H54 (cell line): ENCODE measurements at places on chromosomes 1 and 21.

DNA sequence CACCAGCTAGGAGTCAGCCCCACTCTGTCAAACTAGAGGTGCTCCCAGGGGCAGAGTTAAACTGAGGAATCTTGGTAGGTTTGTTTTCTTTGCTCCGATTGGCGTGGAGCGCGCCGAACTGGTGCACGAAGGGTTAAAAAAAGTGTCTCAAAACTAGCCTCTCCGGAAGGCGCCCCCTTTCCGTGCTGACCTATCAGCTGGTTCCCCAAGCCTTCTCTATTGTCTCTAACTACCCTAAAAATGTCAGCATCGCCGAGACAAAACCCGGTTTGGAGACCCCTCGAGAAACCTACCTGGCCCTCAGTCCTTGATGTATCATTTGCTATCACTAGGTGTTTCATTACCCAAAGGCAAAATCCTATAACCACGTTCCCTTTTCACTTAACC, 2.2 kb downstream of the TGFB2 start:
- DNase-seq = no peak

DNA sequence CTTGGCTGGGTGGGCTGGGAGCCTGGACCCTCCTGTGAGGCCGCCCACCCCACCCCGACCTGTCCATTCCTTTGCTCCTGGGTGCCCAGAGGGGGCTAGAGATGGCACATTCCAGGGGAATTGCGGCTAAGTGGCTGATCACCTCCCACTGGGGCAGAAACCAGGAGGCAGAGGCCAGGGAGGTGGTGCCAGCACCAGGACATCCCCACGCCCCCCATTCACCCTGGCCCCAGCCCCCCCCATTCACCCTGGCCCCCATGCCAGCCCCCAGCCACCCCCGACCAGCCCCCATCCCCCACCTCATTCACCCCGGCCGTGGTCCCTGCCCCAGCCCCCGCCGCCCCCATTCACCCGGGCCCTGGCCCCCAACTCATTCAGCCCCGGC, 6.2 kb downstream of the C1QTNF12 start:
- no peak for DNase-seq

- DNase-seq = no peak
Measured at GRCh38 chr1:23639460-23640095, 52.0 kb upstream of the RPL11 start.

- DNase-seq = no peak
Measured at GRCh38 chr1:156584813-156585212, 5.3 kb downstream of the TTC24 start.

DNA sequence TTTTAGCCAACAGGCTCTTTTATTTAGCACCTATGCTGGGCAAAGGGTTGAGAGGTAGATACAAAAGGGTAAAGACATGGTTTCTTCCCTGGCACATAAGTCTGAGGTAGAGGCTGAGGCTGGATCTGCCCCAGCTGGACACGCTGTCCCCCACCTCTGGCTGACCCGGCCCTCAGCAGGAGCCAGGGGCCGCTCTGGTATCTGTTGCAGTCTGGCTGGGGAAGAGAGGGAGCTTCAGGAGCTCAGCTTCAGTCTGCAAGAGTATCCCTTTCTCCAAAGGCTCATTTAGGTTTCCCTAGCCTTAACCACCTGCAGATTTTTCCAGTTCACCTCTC, 14.2 kb downstream of the BLACAT1 start:
- DNase-seq = no peak

DNA sequence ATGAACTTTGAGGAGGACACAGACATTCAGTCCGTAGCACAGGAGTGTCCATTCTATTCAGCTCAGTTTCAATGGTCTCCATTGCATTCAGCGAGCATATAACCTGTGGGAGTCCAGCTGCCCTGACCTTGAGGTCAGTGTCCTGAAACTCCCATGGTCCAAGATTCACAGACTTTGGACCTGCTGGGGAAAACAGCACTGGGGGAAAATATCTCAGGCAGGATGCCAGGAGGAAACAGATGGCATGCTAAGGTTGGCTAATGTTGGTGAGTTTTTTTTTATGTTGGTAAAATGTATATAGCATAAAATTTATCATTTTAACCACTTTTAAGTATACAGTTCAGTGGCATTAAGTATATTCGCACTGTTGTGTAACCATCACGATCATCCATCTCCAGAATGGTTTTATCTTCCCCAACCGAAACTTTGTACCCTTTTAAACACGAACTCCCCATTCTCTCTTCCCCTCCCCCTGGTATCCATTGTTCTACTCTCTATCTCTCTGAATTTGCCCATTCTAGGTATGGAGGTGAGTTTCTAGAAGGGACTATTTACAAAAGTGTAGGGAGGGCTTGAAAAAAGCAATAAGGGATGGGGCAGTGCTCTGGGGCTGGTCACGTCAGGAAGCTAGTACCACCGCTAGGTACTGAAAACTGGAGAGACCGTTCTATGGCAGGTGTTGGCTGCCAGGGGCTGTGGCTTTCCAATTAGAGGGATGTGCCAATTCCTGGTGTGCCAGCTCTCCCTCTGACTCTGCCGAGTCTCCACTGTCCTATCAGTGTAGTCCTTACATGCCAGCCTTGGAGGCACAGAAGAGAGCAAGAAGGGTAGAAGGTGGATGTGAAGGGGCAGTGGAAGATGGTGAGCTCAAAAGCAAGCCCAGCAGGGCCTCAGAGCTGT, 85.3 kb downstream of the FOXD2 start:
- DNase-seq = no peak

DNA sequence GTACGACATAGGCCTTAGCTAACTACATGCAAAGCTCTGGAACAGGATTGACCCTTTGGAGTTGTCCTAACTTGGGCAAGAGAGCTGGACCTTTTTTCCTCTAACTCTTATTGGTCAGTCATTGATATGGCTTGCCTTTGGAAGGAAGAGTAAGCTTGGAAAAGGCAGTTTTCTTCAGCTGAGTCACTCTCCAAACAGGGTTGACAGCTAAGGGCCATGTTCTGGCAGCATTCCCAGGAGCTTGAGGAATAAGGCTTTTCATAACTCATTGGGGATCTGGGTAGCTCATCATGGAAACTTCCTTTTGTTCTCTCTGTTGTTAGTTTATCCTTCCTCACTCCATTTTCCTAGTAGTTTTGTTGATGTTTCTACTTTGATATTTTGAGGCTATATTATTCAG, 14.5 kb upstream of the ERRFI1 start:
- DNase-seq = no peak

DNA sequence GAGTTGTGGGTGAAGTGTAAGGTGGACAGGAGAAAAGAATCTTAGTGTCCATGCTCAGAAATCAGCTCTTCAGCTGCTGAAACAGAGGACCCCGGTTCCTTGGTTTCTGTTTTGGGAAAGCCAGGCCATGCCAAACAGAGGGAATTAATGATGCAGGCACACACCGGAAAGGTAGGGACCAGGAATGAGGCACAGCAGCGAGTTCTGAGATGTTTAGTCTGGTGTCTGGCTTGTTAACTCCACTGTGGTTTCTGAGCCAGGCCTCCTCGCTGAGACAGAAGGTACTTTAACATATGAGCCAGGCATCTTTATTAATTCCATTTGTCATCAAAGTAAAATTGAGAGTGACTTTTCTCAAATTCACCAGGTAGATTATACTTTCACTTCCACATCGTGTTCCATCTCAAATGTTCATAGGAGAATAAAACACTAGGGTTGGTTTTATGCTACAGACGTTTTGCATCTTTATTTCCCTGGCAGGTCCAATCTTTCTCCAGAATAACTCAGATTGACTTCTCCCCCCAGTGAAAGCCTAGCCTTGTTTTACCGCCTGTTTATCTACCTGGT, 23.5 kb downstream of the LRRC8D start:
- DNase-seq = no peak

DNA sequence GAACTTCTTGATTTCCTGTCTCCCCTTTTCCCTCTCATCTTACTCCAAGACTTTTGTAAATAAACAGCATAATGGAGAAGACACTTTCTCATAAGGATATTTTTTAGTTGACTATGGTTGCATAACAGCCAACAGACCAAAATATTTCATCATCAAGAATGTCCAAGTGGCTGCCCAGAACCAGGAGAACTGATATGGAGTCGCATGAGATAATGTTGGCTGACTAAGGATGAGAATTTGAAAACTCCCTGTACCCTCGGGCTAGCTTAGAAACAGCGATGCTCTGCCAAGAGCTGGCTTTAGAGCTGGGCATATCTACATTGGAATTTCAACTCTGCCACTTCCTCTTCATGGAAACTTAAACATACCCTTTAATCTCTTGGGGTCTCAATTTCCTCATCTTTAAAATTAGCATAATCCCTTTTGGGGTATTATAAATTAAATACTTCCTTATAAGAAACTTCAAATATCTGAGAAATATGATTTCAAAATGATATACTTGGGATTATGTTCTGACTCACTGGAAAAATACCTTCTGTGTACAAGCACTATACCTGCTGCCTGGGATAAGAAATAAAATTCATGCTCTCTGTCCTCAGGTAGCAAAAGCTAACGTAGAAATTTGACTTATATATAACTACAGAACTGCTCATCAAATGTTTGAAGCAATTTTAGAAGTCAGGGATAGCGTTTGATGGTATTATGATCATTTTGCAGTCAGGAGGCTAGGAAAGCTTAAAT, 777.3 kb downstream of the LTN1 start:
- DNase-seq = no peak

GRCh38 chr1:228094432-228095016, 8.6 kb downstream of the C1orf35 start:
- DNase-seq = no peak

DNA sequence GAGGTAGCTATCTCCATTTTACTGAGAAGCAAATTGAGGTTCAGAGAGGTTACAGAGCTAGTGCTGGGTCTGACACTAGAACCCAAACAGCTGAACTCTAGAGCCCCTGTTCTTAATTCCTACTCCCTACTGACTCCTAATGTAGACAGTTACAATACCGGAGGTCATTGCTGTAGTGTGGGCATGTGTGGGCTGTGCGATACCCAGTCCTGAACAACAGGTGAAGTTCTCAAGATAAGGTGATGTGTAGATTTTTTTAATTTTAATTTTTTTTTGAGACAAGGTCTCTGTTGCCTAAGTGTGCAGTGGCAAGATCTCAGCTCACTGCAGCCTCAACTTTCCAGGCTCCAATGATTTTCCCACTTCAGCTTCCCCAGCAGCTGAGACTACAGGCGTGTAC, 1.6 kb upstream of the RHOC start:
- no peak for DNase-seq

DNA sequence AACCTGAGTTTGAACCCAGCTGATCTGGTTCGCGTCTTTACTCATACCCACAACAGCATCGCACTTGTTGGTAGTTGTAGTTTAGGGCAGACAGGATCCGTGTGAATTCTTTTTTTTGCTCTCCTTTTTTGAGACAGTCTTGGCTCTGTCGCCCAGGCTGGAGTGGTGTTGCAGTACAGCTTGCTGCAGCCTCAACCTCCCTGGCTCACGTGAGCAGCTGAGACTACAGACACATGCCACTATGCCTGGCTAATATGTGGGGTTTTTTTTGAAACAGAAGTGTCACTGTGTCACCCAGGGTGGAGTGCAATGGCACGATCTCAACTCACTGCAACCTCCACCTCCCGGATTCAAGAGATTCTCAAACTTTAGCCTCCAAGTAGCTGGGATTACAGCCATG, 7.9 kb downstream of the TAF13 start:
- no peak for DNase-seq

DNA sequence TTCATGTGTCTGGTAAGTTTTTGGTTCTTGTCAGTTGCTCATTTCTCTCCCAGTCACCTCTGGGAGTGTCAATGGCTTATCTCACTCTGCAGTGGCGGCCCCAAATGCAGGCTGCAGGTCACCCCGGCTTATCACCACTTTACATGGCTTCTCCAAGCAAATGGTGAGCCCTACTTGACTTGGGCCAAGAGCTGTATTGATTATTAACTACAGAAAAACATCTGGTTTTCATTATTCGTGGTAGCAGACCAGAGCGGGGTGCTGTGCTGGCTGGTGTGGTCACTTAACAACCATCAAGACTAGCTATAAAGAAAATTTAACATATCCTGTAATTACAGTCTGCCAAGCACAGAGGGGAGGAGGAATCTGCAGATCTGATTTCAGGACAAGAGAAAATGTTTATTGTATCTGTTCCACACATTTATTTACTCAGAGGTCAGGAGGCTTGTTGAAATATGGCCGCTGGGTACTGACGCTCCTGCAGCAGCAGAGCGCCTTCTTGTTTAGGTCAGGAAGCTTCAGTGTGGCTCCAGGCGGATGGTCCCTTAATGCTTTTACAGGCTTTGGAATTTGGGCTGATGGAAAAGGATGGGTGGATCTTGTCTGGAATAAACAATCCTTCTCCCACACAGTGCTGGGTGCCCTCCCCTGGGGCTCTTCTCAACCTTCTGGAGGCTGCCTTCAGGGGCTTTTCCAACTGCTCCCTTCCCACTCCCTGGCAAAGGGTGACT, 87.8 kb downstream of the HLX start:
- no peak for DNase-seq

- DNase-seq = no peak
Measured at GRCh38 chr1:71586030-71586429, 505.2 kb upstream of the ZRANB2 start.

GRCh38 chr1:10754568-10755329, 41.7 kb downstream of the CASZ1 start:
- no peak for DNase-seq

GRCh38 chr1:91781371-91781825, 104.6 kb downstream of the TGFBR3 start:
- DNase-seq = no peak

DNA sequence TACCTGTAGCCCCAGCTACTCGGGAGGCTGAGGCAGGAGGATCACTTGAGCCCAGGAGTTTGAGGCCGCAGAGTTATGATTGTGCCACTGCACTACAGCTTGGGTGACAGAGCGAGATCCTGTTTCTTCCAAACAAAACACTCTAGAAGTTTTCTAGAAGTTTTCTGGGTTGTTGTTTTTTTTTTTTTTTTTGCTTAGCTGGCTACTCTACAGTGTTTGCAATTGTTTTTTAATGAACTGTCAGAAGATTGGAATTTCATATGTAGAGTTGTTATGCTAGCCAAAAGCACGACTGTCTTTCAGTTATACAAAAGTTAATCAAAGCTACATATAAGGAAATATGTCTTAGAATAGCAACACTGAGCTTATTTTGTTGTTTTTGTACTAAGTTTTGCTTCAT, 30.9 kb upstream of the NEXN start:
- no peak for DNase-seq

DNA sequence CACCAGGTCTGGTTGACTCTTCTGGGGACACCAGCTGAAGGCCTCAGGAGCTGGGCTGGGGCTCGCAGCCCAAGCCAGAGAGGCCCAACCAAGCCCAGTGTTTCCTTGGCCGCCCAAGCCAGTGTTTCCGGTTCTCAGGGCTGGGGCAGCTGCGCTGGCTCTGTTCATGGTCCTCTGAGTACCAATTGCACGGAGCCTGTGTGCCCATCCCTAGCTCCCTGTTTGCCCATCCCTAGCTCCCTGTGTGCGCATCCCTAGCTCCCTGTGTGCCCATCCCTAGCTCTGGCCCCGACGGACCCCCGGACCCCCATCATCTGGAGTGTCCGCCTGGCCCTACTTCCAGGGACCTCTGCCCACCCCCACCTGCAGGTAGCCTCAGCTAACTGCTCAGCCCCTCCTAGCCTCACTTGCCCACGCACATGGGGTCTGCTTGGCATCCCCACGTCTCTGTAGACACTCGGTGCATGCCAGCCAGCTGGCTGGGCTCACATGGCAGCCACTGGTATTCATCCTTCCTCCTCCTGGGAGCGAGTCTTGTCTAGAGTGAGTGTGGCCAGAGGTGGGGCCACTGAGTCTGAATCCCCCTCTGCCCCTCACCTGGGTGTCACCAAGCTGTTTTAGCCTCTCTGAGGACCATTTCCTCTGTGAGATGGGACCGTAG, 64.0 kb downstream of the WNT9A start:
- DNase-seq = no peak
